ELR (cell line): ENCODE measurements at places on chromosomes 4 and X.

DNA sequence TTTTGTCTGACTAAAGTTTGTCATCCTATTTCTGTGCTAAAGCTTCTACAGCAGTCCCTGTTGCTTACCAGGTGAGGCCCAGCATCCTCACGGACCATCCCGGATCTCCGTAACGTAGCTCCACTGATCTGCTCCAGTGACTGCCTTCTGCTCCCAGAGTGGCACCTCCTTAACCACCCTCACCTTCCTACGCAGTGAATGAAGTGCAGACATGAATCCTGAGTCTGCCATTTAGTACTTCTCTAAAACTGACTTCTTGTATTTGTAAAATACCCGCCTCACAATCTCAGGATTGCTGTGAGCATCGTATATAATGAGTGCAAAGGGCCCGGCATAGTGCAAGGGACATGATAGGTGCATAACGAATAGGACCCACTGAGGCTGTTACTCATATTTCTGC is 27.7 kb upstream of the ACSL1 start:
- no peak for DNase-seq

DNA sequence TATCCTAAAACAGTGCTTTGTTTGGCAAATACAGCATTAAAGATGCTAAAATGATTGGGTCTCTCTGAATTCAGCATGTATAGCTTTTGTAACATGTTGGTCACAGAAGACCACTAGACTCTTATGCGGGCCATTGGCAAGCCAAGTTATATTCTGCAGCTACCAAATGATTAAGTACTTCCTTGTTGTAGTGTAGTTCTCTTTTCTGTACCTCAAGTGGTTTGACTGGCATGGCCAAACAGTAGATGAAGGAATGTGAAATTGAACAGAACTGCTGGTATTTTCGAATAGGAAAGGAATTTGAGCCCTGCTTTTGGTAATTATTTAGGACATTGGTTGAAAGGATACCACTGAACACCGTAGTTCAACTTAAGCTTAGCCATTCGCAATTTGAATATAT is 193.9 kb upstream of the GPC4 start:
- no peak for DNase-seq

DNA sequence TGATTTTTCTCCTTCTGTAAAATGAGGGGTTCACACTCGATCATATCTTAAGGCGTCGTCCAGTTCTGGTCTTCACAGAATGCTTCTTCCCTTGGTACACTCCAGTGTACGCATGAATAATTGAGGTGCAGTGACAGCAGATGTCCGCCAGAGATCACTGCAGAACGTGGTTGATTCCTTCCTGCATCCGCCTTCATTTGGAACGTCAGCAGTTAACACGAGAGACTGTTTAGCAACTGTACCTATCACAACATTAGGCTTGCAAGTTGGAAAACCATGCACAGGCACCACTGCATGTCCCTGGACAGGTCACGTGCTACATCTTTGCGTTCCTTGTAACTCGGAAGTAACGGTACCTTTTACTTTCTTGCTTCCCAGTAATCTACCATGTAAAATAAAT is 66.0 kb upstream of the GEMIN8 start:
- DNase-seq = peak; percentile 36

DNA sequence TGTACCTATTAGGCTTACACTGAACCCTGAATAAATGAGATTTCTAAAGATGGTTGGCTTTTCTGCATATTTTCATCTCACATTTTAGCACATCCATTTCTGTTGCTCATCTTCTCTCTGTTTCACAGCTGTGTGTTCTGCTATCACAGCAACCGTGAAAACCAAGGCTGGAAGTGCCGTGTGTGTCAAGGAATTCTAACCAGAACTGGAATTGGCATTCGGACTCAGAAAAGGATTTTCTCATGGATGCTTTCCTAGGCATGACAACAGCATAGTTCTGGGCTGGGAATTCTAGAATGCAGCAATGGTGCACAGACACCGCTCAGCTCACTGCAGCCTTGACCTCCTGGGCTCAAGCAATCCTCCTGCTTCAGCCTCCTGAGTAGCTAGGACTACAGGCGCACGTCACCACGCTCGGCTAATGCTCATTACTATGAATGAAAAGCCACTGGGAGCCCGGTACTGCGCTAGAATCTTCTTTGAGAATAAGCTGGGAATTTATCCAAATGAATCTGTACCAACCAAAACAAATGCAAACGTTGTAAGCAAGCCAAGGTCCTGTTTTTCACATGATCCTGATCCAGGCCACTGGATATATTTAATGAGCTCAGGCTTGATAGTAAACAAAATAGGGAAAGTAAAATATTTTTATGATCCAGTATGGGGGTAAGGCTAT is 105.2 kb downstream of the RBM47 start:
- no peak for DNase-seq

DNA sequence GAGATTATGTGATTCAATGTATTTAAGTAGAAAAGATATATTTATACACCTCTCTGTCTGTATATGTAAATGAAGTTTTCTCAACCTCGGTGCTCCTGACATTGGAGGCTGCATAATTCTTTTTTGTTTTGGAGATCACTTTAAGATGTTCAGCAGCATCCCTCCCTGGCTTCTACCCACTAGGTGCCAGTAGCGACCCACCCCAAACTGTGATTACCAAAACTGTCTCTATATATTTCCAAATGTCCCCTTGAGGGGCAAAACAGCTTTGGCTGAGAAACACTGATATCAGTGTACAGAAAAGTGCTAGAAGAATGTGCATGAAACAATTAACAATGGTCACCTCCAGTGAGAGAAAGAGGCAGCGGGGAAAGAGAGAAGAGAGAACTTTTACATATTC is 51.2 kb downstream of the DCX start:
- no peak for DNase-seq
